BJ (cell line): ENCODE measurements at places on chromosomes 16 and 17.

- no peak for DNase-seq
Measured at GRCh38 chr17:79955691-79956440, 79.8 kb downstream of the TBC1D16 start.

GRCh38 chr16:64971171-64971570 is 150.7 kb downstream of the CDH11 start:
- no peak for DNase-seq

DNA sequence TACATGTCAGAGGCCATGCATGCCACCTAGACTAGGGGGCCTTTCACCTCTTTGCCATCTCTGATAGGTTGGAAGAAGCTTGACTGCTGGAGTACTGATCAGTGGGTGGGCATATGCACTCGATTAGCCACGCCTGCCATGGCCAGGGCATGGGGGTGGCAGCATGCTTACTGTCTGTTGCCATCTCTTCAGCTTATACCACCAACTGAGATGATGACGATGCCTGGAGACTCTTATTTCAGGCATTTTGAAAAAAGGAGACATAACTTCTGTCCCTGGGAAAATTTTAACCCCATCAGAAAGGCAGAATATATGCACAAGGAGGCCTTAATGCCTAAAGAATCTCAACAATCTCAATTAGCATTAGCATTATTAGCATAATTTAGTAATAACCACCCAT is 60.8 kb downstream of the MSI2 start:
- DNase-seq: no peak

DNA sequence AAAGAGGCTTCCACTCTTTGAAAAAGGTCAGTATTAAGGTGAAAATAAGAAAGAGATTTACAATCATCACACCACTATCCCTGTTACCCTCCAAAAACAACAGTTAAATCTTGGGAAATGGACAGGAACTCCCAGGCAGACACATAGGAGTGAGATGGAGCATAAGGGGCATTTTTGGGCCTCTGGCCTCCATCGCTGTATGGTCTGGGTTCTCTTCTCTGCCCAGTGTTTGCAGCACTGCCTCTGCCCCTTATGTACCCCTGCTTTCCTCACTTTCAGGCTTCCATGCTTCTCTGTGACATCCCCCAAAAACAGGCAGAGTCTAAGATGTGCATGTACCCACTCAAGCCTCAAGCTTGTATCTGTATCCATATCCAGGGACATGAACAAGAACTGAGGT is 630 bp upstream of the HOXB2 start:
- DNase-seq: no peak

- no peak for DNase-seq
Measured at GRCh38 chr16:87295661-87296531, 21.3 kb downstream of the C16orf95 start.

- no peak for DNase-seq
Measured at GRCh38 chr17:42673266-42673884, 3.4 kb downstream of the PLEKHH3 start.

DNA sequence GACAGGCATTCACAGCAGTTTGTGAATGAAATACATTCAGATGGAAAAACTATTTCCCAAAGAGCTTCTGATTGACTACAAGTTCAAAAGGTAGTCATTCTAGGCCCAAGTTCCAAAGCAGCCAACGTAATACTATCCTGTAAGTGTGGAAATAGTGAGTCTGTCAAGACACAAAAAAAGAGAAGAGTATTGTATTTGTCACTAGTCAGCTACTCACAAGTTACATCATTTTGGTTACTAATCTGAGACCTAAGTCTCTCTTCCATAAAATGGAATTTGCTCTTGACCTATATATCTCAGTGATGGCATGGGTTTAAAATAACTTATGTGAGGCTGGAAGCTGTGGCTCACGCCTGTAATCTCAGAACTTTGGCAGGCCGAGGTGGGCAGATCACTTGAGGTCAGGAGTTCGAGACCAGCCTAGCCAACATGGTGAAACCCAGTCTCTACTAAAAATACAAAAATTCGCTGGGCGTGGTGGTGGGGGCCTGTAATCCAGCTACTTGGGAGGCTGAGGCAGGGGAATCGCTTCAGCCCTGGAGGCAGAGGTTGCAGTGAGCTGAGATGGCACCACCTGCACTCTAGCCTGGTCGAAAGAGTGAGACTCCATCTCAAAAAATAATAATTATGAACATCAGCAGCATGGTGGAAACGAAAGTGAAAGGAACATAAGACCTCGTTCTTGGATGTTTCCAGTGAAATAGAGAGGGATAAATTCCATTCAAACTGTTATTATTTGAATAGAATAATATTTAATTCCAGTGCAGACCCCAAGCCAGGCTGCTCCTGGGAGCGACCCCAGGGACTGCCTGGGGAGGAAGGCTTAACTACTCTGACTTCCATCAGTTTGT is 2.9 kb downstream of the CMC2 start:
- DNase-seq: no peak

DNA sequence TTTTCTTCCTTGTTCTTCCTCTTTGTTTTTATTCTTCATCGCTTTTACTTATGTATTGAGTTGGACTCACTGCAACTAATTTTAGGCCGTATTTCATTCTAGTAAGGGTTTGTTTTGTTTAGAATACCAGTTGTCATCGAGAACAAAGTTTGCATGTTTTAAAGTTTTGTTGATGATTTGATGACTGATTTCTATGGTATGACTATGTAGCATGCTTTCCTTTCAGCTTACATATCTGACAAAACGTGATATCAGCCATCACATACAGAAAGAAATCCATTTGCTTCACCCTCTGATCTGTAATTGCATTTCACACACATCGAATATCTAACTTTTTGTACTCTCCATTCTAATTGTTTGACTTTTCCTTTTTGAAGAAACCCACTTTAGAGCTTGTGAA is 4.0 kb downstream of the PRKCA start:
- DNase-seq: no peak

DNA sequence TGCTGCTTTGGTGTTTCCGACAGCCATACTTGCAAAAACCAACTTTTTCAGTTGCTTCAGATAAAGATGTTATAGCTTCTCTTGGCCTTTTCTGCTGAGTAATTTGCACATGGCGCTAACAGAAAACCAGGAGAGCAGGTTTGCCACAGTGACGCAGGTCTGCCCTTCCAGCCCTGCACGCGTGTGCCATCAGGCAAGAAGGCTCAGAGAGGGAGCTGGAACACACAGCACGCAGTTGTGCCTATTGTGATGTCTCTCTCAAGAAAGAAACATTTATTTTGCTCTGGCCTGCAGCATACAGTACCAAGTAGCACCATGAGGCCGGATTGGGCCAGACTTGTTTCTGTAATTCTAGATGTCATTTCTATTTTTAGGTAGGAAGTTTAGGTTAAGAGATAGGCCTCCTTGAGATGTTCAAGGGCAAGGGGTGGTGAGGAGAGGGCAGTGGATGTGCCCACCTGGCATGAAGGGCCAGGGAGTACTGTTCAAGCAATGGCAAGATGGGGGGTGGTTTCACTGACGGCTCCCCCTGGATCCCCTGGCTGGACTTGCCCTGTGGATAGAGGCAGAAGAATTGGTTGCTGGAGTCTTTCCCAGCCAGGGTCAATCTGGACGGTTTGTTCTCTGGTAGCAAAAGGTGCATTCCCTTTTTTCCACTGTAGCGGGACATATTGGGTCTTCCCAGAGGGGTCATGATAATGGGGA is 1.9 kb downstream of the CBX2 start:
- DNase-seq: no peak

DNA sequence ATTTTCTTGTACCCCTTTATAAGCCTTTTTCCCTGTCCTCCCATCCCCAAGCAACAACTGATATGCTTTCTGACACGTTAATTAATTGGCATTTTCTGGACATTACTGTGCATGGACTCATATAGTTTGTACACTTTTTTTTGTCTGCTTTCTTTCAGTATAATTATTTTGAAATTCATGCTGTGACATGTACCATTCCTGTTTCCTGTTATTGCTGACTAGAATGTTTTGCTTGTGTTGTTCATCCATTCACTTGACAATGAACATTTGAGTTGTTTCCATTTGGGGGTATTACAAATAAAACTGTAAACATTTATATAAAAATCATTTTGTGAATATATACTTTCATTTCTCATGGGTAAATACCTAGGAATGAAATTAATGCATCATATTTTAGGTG is 50.6 kb downstream of the RBBP6 start:
- no peak for DNase-seq

DNA sequence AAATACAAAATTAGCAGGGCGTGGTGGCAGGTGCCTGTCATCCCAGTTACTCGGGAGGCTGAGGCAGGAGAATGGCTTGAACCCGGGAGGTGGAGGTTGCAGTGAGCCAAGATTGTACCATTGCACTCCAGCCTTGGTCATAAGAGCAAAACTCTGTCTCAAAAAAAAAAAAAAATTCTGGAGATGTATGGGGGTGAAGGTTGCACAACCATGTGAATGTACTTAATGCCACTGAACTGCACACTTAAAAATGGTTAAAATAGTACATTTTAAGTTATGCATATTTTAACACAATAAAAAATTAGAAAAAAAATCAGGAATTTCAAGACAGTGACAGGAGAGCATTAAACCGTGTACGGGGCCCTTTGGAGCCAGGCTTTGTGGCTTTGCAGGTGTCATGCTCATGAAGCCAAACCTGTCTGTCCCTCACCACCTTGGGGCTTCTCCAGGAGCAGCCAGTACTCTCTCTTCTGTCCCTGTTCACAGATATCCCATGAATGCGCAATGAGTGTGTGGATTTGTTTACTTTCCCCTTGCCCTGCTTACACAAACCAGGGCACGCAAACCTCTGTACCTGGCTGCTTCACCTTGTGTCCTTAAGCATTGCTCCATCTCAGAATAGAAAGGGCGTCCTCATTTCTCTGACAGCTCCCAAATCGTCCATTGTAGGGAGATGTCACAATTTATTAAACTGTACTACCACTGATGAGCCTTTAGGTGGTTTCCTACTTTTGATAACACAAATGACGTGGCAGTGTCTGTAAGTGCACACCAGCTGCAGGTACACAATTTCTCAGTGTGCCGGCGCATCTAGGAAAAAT is 58.2 kb upstream of the CBX4 start:
- DNase-seq: no peak

DNA sequence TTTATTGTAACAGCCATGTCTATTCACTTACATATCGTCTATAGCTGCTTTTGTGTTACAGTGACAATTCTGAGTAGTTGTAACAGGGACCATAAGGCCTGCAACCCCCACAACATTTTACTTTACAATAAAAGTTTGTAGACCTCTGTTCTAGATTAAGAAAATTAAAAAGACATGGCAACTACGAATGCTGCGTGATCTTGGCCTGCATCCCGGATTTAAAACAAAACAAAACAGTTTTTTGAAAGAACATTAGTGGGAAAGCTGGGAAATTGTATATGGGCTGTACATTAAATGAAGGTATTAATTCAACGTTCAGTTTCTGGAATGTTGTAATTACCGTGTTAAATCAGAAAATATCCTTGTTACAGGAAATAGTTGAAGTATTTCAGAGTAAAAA is 64.1 kb downstream of the RMI2 start:
- peak; percentile 5 for DNase-seq

GRCh38 chr16:25031132-25031440 is 15.9 kb upstream of the ARHGAP17 start:
- DNase-seq: no peak

DNA sequence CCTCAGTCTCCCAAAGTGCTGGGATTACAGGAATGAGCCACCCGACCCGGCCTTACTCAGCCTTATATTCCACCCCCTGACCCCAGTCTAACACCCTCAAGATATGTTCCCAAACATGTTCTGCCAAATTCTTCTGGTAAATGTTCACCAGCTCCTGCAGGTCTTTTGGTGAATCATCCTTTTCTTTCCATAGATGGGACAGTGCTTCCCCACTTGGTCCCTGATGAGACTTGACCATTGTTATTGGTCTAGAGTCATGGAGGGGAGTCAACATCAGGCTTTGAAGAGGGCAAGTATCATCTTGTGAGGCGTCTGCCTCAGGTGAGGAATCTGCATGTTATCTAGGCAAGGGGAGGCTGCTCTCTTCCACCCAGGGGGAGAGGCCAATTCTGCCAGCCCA is 10.4 kb upstream of the RUNDC3A start:
- no peak for DNase-seq

DNA sequence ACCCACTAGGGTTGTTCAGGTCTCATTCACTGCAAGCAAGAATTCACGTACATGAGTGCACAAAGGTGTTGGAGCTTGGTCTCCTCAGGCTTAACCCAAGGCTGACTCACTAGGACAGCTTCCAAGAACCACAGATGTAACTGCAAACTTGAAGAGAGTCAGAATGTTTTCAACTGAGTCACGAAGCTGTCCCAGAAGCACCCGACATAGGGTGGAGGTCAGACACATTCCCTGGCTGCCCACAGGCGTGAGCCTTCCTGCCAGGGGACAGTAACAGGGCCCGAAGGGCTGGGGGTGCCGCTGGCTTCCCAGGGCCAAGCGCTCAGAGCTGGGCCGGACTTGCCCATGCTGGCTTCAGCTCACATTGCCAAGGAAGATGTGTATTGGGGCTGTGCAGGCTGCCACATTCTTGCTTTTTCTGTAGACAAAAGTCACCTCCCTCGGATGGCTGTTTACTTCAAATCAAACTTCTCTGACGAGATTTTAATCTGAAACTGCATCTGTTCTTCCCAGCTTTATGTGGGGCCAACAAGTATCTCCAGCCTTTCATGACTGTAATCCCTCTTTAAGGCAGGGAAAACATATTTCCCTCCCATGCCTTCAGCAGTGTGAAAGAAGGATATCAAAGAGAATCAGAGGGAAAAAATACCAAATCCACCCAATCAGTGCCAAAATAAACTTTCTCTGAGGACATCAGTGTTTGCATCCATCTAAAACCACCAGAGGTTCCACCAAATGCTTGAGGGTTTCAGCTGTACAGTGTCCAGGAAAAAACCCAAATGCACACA is 14.3 kb downstream of the CMTM3 start:
- DNase-seq: peak; percentile 96
